ENCODE measurements at places on chromosomes 1 and 21.

DNA sequence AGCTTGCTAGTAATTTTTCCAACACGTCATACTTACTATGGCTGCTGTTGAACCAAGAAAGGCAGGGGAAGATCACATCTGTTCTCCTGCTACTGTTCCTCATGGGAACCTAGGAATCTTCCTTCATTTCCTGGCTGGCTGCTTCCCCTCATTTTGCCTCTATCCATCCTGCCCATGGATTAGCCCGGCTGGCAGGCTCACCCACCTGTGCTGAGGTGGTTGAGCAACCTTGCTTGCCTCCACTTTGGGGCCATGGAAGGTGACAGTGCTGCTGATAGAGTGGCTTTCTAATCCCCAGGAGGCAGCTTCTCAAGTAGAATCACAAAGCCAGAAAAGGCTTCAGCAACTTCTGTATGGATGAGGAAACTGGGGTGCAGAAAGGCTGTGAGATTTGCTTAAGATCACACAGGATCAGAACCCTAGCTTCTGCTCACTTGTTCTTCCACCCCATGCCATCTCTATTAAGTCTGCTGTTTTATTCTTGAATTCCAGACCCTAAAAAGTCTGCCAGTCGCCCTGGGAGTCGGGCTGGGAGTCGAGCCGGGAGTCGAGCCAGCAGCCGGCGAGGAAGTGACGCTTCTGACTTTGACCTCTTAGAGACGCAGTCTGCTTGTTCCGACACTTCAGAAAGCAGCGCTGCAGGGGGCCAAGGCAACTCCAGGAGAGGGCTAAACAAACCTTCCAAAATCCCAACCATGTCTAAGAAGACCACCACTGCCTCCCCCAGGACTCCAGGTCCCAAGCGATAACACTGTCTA, 6.2 kb upstream of the BMP8A start:
- no peak for DNase-seq

DNA sequence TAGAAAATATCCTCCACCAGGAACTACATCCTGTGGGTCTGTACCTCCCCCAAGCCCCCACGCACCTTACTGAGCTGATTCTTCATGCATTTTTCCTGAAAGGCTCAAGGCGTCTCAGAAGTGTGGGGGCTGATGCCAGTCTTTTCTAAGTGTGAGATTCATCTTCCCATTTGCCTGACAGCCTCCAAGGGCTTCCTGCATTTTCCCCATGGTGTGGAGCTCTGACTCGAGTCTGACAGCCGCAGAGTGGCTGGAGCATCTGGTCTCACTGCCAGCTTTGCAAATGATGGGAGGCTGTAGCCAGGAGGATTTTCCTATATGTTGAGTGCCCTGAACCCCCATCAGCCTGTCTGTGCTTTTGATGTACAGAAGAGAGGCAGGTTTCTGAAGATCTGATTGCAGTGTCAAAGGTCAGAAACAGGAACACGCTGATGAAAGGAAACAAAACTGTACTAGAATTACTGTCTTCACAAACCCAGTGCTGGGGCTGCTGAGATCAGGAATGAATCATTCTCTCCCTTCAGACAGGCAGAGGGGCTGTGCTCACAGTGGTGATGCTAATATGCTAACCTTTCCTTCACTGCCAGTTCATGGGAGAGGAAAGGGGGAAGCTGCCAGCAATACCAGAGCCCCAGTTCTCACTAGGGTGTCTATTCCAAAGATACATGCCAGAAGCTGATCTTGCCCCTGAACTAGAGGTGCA, 201.5 kb upstream of the C1orf174 start:
- DNase-seq: no peak

DNA sequence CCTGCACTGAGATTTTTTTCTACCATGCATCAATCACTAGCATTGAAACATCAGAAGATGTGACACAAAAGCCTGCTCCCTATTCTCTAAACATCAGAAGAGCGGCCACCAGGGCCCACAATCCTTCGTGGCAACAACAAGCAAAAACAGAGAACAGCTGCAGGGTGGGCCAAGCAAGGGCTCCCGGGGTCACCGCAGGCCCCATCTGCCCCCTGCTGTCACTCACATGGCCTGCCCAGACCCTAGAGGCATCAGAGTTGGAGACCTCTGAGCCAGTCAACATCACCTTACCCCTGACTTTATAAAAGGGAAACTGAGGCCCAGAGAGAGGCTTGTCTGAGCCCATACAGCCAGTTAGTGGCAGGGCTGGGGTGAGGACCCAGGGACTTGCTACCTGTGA, 1.8 kb downstream of the LAPTM5 start:
- DNase-seq: peak; percentile 64

GRCh38 chr1:42141978-42142377, 11.2 kb upstream of the GUCA2B start:
- DNase-seq: no peak

DNA sequence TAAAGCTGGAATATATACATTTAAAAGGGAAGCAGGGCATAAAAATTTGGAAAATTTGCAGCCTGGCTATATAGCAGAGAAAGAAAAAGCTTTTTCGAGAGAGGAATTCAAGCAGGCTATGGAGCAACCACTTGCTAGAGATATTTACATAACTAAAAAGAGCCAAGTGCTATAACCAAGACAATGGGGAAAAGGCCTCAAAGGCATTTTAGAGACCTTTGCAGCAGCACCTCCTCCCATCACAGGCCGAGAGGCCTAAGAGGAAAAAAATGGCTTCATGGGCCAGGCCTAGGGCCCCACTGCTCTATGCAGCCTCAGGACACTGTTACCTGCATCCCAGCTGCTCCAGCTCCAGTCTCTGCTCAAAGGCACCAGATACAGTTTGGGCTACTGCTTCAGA, 37.0 kb downstream of the CAPN9 start:
- DNase-seq: no peak

DNA sequence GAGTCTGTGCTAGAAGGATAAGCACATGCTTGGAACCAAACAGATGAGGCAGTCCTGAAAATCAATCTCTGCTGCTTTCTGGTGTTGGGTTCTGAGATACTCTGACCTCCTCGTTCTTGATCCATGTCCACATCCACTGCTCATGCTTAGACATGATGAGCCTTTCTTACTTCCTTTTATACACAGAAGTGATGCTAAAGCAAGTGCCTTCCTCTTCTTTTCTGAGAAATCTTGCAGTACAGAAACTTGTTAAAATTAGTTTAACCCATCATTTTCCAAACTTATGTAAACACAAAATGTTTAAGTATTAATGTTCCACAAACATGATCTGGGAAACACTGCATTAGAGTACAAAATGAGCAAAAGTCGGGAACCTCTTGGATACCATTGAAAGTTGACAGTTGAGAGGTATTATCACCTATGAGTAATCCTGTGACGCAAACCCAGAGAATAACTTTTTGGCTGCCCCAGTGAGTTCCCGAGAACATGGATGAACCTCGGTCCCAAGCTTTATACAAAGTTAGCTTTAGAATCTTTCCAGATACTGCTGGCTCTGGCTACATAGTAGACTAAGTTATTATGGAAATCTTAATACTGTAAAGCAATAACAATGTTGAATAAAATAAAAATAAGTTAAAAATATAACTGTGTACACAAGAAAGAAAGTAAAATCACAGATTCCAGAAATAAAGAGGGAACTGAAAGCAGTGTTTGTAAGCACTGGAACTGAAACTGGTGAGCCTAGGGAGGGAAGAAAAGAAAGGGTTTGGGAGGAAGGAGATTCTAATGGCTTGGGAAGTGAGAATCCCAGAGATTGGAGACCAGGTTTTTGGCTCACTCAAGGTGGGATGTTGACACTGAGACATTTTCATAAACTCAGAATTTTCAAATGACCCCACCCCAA, 429.3 kb upstream of the RUNX1 start:
- no peak for DNase-seq

DNA sequence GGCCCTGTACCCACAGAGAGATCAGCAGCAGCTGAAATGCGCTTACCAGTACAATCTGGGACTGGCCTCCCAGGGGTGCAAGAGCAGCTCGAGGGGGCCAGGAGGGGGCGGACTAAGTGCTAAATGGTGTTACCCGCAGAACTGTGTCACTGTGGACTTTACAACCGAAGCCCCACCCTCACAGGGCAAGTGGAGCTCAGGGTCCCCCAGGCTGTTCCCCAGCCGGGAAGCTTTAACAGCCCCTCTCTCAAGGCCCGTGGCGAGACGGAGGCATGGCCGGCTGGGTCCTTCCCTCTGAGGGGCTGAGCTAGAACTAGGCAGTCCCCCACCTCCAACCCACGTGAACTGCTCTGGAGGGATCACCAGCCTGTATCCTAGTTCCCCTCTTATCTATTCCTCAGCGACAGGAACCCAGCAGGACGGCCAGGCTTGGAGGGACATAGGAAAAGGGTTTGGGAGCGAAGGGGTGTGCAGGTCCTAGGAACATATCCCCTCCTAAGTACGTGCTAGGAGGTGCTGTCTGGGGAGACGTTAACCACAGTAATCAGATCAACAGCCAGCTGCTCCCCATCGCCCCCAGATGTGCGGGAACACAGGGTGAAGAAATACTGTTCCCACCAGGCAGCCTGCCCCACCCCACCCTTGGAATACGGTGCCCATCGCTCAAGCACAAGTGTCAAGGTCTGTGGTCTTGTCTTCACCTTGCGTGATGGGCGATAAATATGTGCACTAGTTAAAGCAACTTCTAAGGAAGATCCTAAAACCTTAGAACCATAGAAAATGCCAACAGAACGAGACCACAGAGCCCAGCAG, 24.4 kb downstream of the ZBTB17 start:
- DNase-seq: peak; percentile 74

DNA sequence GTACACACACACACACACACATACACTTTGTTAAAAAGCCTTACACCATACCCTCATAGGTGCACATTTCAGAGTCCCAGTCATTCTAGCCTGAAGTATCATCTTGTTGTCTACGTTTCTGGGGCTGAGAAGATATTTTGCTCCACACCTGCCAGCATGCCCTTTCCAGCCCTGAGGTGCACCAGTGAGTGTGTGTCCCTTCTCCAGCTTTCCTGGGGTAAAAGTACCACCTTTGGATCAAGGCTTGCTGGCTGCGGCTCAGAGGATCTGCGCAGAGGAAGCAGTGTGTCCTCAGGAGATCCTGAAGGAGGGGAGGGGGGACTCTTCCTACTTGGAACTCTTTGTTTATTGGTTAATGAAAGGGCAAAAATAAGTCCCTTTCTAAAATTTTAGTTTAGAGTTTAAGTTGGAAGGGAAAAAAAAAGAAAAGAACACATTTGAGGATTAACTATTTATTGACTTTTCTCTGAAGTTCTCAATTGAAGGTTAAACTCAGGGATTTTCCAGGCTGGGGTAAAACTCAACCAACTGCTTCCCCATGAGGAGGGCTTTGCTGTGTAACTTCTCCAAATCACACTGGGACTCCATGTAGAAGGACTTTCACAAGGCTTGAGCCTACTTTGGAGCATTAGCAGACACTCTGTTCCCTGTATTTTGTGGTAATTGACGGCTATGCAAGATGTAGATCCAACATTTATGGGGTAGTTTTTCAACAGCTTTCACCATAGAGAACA, 200.3 kb upstream of the SGIP1 start:
- no peak for DNase-seq

DNA sequence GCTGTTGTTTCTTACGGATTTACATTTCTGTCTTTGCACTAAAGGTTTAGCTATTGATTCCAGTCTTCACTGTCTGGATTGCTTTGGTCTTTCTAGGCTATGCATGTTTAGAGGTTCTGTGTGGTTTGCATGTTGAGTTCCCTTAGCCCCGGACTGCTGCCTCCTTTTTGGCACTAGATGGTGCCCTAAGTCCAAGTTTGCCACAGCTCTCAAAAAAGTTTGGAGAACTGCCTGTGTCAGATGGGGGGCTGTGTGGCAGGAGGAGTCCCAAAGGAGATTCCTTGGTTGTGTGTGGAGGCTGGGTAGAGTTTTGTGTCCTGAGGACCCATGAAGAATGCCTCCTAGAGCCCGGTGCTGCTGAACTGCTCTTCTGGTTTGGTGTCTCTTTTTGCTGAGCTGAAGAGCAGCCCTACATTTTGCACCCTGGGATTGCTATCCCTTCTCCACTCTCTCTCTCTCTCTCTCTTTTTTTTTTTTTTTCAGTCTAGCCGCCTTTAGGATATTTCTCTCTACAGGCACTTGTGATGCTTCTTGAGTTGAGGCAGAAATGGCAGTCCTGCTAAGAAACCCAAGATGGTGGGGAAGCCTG, 74.4 kb downstream of the PTGS2 start:
- no peak for DNase-seq

DNA sequence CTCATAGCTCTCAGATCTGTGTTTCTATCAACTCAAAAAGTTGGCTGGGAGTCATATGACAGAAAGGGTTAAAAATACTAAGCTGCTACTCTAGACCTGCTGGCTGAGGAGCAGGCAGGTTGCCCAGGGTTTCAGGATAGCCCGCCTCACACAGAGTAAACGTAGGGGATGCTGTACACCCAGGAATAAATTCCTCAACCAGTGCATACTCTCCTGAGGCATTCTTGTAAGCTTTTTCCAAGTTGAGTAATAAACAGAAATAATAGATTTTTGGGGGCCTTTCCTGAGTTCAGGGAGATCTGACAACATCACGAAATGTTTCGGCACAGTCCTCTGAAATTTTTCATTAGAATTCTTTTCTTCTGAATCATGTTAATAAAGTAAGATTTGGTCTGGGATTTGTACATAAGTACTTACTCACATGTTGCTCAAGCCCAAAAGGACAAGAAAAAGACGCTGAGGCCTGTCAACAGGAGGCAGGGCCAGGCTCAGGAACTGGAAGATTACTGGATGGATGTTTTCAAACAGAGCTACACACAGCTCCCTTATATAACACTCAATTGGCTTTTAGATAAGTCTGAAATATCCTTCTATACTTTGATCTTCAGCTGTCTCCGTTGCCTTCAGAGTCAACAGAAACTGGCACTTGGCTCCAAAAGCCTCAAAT, 41.0 kb downstream of the TGFBR3 start:
- peak; percentile 71 for DNase-seq

GRCh38 chr1:90384193-90384592, 332.9 kb downstream of the BARHL2 start:
- no peak for DNase-seq

GRCh38 chr1:15757575-15758342, 836 bp upstream of the FBLIM1 start:
- DNase-seq: peak; percentile 75

- no peak for DNase-seq
Measured at GRCh38 chr1:91697416-91697815, 188.5 kb downstream of the TGFBR3 start.

DNA sequence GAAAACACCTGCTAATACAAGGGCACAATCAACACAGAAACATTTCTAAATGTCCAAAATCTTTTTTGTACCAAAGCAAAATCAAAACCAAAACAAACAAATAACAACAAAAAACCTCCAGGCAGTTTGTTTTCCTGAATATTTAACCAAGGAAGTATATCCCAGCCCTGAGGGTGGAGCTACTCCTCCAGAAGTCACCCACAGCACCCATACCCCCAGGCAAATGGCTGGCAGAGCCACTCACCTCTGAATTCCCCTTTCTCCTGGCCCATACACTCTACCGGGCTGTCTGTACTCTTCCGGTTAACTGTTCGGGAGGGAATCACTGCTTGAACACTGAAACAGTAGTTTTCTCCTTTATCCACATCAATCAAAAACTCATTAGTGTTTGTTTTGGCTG, 9.5 kb downstream of the F3 start:
- peak; percentile 22 for DNase-seq

DNA sequence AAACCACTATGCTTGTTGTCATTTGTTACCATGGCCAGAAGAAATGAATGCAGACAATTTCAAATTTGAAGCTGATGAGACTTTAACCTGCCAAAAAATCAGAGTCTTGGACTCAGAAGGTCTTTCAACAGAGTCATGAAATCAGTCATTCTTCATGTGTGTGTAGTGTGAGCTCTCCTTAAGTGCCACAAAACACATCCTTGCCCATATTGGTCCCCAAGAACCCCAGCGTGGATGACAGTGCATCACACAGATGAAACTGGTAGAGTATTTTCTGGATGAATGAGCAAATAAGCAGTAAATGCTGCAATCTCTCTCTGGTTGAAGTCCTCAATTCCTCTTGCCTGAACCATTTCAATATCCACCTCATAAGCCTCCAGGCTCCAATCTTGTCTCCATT, 28.7 kb upstream of the ETS2 start:
- no peak for DNase-seq

All from myocyte (in vitro differentiated cells).